GM13977 (cell line): ENCODE measurements at places on chromosomes 7 and 10.

DNA sequence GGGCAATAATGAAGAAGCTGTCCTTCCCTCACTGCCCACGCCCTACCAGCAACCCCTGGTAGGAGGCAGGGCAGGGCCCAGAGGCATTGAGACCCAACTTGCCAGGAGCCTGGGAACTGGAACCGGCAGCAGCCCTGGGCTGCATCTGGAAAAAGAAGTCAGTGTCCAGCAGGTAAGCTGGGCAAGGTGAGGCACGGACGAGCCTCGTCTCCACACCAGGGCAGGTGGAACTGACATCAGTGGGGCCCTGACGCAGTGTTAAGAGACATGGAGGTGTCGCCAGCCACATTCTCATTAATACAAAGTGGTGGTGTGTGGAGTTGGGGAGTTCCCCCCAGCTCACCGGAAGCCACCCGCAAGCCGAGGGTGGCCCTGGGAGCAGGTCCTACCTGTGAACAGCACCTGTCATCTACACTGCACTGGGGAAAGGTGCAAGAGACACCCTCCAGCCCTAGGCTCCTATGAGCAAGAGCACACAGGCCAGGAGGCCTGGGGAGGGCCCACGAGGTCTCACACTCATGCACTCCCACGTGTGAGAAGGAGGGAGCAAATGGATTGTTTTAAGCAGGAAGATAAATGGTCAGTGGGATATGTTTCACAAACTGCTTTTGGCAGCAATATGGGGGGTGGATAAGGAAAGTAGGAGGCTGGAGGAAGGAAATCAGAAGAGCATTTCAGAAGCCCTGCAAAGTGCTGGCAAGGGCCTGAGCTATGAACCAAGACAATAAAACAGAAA lies 53.6 kb downstream of the COBL start:
- no peak for DNase-seq

DNA sequence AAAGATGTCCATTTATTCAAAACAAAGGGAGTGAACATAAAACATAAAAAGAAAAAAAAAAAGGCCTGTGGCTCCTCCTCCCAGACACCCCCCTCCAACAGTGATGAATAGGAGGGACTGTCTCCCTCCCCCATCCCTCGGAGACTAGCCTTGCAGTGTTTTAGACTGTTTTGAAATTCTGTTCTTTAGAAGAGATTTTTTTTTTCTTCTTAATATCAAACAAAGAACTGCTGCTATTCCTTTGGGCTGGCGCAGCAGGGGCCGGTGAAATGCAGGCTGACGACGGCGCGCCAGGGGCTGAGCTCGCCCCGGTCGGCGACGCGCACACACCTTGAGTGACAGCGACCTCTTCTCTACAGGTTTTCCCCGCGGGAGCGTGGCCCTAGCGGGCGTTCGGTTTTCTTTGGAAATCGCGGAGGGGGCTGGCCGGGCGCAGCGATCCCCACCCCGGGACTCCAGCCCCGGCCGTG lies at the start of gene LANCL2:
Gene LANCL2 (plus strand): TSS at position 133 of the 470 bp plus-strand sequence. CDS start 689 bp downstream, outside the sequence.
- no peak for DNase-seq

DNA sequence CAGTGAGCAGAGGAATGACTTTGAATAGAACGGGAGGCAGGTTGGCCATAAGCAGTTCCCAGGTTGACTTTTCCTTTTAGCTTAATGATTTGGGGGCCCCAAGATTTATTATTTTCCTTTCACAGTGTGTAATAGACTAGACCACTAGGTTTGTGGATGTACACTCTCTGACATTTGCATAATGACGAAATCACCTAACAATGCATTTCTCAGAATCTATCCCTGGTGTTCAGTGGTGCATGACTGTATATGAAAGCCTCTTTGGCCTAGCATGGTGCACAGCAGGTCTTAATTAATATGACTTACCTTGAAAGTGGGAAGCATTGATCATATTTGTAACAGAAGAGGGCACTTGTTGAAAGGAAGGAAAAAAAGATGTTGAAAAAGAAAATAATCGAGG lies 761.9 kb downstream of the TYW1 start:
- no peak for DNase-seq

GRCh38 chr7:44854644-44855364 lies 6.9 kb upstream of the H2AZ2 start:
- no peak for DNase-seq

DNA sequence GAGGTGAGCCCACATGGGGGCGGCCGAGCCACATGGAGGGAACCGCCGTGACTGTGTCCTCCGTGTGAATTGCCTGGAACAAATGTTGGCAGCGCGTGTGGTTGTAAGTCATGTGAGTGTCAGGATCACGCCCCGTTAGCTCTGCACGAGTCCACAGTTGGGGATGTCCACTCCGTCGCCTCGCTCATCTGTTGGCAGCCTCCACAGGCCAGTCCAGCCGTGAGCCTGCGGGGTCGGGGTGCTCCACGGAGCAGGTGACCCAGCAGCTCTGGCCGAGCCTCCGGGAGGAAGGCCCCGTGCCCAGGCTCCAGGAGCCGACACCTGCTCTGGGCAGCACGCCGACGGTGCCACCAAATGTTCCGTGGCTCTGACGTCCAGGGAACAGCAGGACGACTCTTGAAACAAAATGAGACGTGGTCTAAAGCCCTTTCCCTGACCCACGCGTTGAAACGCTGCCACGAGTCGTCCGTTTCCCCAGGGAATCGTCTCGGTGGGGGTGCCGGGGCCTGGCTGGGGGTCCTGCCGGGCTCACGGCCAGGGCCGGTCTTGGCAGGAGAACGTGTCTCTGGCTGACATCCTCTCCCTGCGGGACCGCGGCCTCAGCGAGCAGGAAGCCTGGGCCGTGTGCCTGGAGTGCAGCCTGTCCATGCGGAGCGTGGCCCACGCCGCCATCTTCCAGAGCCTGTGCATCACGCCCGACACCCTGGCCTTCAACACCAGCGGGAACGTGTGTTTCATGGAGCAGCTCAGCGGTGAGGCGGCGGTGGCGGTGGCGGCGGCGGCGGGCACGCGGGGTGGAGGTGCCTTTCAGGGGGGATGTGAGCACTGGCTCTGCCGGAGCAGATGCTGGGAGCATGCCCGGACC lies 7.0 kb downstream of the KNDC1 start:
- no peak for DNase-seq

DNA sequence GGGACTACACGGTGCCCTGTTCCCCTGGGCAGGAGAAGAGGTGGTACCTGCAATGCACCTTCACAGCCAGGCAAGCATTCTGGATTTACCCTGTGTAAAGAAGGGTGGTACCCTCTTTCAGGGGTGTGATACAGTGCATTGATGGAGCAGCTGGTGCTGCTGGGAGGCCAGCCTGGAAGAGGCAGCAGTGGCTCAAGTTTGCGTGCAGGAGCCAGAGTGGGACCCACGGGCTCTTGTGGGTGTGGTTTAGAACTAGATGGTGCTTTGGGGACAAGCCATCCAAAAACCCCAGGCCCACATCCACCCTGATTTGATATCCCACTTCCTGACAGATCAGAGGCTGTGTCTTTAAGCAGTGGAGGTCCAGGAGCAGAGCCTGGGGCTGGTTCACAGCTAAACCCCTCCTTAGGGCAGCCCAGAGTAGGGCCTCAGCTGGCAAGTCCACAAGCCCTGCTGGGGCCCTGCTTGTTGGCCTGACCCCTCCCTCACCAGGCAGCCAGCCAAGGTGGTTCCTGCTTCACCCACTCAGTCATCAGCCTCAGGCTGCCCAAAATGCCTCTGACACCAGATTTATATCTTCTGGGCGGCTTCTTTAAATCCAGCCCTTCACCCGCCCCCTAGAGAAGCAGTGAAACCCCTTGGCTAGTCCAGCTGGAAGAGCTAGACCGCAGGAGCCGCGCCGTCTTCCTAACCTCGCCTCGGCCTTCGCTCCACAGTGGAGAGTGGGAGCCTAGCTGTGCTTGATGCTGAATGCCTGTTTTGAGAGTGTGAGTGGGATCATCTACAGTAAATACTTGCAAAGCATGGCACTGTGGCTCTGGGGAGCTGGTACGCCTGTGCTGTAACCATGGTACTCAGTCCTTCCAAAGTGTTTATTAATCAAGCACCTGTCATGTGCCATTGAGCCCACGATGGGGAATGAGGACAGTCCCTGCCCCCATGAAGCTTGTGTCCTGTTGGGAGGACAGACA lies 1.4 kb upstream of the ASIC3 start:
- DNase-seq, result no peak

GRCh38 chr7:73809467-73809951 lies 21.3 kb upstream of the CLDN4 start:
- DNase-seq, result no peak
